ENCODE measurements at places on chromosomes 1 and 21.

DNA sequence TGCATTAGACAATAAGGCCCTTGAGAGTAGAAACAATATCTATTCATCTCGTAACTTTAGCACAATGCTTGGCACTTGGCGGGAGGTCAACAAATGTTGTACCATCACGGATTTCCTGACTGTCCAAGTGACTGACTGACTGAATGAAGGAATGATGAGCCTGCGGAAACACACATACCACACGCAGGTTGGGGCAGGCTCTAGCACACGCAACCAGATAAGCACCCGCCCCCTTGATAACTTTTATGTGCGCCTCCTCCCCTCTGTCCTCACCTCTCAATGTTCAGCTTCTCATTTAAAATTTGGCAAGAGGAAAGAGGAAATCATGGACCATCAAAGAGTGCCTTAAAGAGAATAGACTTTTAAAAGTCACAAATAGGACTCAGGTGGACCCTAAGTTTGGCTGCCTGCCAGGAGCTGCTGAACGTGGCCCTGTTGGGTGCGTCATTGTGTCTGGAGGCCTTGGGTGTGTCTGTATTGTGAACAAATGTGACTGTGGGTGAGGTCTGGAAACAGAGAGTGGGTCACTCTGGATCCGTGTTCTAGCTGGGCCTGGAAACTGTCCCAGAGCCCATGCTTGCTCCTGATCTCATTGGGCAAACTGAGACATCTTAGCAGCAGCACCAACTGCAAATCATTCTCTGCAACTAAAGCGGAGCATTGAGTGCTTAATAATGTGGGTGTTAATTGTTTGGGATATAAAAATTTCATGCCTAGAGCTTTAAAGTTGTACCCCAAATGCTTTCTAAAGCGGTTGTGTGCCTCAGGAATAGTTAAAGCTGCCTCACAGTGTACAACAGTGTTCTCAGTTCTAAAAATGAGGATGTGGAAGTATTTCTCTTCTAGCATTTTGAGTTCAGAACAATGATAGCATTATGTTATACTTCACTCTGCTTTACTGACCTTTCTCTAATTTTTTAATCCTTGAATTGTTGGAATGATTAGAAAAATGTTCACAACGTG is 47.6 kb upstream of the ABCG1 start:
- no peak for DNase-seq

DNA sequence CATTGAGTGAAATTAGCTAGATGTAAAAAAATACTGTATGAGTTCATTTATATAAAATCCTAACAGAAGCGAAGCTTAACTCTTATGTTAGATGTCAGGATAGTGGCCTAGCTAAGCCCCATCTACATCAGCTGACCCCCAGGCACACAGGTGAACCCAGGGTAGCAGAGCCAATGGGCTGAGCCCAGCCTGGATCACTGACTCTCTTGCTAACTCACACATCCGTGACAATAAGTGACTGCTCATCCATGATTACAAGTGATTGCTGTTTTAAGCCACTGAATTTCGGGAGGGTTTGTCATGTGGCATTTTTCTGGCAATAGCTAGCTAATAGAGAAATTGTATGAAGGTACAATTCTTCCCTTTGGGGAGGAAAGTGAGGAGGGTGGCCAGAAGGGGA is 55.2 kb upstream of the COG2 start:
- DNase-seq, result no peak

DNA sequence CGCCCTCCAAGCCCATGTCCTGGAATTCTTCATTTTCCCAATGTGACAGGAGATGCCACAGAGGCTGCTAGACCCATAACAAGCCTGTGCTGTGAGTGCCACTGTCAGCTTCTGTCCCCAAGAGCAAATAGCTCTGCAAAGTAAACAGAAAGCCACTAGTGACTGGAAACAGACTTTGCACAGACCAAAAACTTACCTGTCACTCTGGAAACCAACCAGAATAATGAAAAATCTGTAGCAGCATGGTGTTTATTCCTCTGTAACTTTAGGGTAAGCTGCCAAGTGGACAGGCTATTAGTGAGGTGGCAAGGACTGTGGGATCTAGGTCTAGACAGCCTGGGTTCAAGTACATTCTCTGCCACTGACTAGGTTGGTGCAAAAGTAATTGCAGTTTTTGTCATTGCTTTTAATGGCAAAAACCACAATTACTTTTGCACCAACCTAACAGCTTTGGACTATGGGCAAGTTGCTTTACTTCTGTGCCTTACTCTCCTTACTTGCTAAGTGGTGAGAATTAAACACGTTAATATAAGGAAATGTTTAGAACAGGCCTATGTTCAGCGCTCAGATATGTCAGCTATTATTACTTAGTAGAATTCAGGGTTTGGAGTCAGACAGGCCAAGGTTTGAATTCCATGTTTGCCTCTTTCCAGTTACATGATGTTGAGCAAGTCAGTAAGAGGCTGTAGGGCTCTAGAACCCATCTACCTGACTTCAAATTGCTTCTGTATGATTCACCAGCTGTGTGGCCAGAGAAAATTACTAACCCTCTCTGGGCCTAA is at the start of gene C8B:
TSS of gene C8B (minus strand) at position 100 of the 782 bp plus-strand sequence. CDS start at position 33, 67 bp downstream.
- no peak for DNase-seq

DNA sequence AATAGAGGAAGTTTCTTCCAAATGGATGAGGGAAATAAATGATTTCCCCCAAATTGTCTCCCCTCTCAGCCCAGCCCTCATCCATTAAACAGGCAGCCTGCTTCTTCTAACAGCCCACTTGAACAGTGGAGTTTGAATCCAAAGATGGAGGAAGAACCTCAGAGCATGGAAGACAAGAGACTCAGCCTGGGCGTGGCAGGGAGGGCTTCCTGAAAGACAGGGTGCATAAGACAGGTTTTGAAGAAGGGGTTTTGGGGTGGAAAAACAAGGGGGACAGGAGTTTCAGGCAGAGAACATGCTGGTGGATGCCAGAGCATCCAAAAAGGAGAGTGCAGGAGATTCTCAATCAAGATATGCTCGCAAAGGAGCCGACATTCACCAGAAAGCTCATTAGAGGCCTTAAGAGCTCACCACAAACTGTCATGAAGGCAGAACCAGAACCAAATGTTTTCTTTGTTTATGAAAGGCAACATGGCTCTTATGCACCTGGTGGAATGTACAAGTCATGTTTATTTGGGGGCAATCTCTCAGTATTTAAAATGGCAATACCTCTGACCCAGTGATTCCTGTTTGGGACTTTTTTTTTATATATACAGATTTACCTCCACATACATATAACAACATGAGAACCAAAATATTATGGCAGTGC is 26.5 kb upstream of the TSPEAR start:
- DNase-seq, result no peak

DNA sequence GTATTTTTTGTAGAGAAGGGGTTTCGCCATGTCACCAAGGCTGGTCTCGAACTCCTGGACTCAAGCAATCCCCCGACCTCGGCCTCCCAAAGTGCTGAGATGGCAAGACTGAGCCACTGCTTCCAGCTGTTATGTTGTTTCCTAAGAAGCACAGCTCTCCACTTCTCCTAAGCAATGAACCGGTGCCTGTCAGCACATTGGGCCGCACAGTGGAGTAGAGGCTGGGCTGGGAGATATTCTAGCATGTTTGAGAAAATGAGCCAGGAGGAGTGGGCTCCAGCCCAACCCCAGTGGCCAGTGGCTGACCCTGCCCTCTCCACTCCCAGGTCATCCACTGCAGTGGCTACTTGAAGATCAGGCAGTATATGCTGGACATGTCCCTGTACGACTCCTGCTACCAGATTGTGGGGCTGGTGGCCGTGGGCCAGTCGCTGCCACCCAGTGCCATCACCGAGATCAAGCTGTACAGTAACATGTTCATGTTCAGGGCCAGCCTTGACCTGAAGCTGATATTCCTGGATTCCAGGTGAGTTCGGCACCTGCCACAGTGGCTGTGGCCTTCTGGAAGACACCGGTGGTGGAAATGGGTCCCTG is 27.0 kb downstream of the SIM2 start:
- DNase-seq, result no peak

DNA sequence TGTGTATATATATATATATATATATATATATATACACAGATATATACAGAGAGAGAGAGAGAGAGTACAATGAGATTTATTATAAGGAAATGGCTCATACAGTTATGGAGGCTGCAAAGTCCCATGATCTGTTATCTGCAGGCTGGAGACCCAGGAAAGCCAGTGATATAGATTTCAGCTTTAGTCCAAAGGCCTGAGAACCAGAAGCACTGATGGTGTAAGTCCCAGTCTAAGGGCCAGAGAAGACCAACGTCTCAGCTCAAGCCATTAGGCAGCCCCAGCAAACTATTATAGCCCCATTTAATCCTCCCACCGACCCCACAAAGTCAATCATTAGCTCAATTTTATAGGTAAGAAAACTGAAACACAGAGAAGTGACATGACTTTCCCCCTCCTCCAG is 35.0 kb upstream of the HPDL start:
- DNase-seq, result no peak

DNA sequence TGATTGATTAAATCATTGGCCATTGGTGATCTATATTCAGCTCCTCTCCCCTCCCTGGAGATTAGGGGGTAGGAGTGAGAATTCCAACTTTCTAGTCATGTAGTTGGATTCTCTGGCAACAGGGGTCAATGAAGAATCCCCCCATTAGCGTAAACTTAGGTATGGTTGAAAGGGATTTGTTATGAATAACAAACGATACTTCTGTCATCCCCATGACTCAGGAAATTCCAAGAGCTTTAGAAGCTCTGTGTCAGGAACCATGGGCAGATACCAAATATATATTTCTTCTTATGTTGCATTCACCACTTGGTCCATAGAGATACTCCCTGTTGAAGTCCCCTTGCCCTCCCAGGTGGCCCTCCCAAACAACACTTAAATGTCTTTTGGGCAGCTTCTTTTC is 124.5 kb downstream of the DNM3 start:
- DNase-seq, result no peak

- no peak for DNase-seq
Observed at GRCh38 chr1:198143797-198144196, 13.0 kb upstream of the NEK7 start.

DNA sequence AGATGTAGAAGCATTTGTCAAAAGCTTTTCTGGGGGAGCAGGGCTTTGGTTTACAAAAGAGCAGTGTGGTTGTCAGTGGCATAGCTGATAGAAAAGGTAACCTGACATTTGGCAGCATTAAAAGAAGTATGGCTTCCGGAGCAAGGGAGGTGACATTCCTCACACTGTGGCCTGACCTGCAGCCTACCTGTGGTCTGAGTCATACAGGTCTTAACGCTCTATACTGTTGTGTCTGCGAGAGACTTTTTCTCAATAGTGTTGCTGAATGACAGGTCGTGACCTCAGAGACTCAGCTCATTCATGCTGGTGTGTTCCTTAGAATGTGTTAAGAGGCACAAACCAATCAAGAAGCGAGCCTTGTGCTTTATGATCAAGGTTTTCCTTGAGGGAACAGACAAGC is 19.3 kb downstream of the PHGDH start:
- DNase-seq, result no peak

DNA sequence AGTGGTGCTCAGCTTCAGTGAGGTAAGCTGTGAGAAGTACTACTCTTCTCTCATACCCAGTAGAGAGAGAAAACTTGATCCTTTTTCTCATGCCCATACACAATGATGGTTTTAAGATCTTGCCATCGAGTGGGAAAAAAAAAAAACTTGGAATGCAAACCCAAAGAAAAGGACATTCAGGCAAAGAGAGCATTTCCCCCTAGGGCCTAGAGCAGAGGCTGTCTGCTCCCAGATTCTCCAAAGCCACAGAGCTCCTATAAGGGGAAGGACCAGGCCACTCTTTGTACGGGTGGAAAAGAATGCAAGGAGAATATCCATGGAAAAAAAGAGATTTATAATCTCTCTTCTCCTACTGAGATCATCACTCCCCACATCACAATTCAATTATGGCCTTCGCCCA is 34.9 kb downstream of the MROH9 start:
- DNase-seq, result no peak

GRCh38 chr1:169689395-169689794 is 22.0 kb downstream of the SELL start:
- DNase-seq, result no peak

DNA sequence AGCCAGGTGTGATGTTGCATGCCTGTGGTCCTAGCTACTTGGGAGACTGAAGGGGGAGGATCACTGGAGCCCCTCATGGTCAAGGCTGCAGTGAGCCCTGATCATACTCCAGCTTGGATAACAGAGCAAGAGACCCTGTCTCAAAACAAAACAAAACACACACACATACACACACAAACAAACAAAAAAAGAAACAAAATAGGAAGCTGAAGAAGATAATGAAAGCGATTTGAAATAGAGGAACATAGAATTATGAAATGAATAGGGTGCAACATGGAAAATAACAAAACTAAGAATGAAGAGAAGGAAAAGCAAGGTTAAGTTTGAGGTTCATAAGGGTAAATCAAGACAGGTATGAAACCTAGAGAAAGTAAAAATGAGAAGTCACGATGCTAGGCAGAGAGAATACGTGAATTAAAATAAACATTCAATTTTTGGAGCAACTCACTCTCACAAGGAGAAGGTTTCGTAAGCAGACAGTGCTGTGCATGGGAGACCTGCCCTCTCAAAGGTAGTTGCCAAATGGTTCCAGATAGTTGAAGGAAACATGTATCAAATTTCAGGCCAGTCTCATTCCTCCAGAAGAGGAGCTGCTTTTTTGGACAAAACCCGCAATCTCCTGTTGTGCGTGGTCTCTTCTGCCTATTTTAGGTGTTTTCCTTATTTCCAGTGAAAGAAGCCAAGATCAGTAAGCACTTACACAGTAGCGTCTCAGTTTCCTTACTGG is 3.3 kb downstream of the CD46 start:
- no peak for DNase-seq

GRCh38 chr1:213698092-213698702 is 289.6 kb upstream of the PROX1 start:
- no peak for DNase-seq

GRCh38 chr1:42431514-42431913 is 24.3 kb downstream of the ZMYND12 start:
- no peak for DNase-seq

GRCh38 chr1:60427194-60427593 is 353.6 kb upstream of the C1orf87 start:
- no peak for DNase-seq

GRCh38 chr1:172843444-172843843 is 184.5 kb downstream of the FASLG start:
- DNase-seq, result no peak

DNA sequence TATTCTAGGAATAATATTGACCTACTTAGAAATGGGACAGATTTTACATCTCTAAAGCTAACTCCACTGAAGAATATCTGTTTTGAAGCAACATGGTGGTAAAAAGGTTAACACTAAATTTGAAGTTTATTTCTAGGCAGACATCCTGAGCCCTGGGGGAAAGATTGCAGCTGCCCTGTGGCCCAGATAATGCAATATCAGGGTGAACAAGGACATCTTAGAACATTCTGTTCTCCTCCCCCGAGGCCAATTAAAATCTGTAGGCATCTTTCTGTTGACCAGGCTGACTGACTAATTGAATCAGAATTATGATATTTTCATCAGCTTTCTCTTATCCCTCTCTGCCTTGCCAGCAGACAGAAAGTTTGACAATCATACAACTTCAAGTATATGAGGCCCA is 149.8 kb upstream of the DUSP10 start:
- no peak for DNase-seq

GRCh38 chr1:210259561-210259960 is 27.0 kb downstream of the SERTAD4 start:
- no peak for DNase-seq

GRCh38 chr1:30721812-30722537 is 1.4 kb downstream of the MATN1 start:
- no peak for DNase-seq
